ENCODE measurements at places on chromosomes 7 and 10.
A peak's percentile ranks its signal among the peaks of the same experiment; 100 is the strongest.

DNA sequence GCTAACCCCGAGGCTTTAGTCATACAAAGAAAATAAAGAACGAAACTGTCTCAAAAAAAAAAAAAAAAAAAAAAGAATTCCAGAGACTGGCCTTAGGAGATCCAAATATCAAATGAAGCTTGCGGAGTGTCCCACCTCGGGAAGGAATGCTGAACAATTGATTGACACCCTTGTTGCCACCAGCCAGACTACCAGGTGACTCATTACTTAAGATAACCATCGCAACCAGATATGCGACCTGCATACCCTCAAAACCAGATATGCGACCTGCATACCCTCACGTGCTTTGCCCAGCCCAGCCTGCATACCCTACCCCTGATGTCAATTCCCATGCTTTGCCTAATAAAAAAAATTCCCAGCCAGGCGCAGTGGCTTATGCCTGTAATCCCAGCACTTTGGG is 2.7 kb upstream of the PRKRIP1 start:
- DNase-seq: no peak

GRCh38 chr10:6850452-6850851 is 270.4 kb upstream of the PRKCQ start:
- DNase-seq: no peak

DNA sequence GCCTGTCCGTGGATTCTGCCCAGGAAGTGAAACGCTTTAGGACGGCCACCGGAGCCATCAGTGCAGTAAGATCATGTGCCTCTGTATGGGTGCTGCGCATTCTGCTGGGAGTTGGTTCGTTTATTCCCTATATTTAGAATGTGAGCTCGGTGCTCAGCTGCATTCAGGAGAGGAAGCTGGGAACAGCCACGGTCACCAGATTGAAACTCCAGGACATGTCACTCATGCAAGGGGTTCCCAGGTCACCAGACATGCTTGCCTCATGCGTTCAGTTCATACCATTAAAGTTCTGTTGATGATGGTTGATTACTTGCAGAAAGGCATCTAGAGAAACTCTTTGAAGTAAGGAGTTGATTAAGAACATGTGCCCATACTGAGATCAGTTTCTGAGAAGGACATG is 78.1 kb downstream of the TRRAP start:
- DNase-seq: no peak

DNA sequence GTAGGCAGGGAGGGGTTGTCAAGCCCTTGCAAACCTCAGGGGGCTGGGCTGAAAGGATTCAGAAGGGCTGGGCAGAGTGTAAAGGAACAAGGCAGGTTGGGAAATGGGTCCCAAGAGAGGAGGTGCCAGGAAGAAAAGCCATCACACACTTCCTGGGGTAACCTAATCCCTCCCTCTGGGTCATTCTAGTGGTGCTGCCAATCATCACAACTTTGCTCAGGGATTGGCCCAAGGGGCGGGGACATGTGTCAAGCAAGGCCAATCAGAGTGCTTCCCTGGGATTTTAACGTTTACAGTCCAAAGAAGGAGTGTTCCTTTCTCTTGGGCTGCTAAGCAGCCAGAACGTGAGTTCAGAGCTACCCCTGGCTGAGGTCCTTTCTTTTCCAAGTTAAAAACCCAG is 57.1 kb upstream of the NPTX2 start:
- no peak for DNase-seq

DNA sequence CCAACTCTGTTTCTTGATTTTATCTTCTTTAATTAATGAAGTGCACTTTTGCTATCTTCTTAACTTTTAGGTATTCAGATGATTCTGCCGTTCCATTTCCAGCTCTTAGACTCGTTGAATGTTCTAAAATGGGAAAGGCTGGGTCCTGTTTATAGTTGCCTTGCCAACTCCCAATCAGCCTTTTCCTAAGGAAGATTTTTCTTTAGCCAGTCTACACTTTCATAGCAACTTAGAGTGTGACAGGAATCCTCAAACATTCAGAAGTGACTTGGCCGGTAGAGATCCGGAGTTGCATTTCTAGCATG is 23.0 kb upstream of the TRIL start:
- DNase-seq: peak; percentile 12

DNA sequence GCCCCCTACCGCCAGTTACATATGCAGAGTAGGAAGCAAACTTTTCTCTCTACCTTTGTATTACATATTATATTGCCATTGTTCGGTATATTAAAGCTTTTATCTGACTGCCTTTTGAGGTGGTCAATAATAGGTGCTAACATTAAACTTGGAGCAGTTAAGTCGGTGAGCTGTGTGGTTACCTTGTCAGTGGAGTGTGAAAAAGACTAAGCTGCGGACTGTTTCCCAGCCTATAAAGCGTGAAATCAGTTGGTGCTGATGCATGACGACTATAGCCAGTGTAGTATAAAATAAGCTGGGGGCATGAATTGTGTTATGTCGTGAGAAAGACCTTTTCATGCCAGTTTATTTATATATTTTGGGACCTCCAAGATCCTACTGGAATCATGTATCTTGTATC is 33.7 kb downstream of the R3HCC1L start:
- no peak for DNase-seq
